Dermis blood vessel endothelial cell (primary cell): ENCODE measurements at places on chromosomes 3 and 15. TPM values are rescaled to one million over a fixed set of nuclear protein-coding genes. Genes with fewer than 3 reads are reported as not detected.

Gene HES1
- total RNA-seq, result 45.8 and 91.0 TPM in 2 replicates

Gene CX3CR1
- total RNA-seq, result not detected in 2 replicates

Gene CCR2
- not detected in 2 replicates for total RNA-seq

Gene ITGA11
- total RNA-seq, result 3.4 and 12.9 TPM in 2 replicates

Gene TNFAIP8L3
- total RNA-seq, result 49.9 and 79.0 TPM in 2 replicates

Gene SMC4
- total RNA-seq, result 46.8 and 131 TPM in 2 replicates

Gene CCDC80
- 8.5 and 24.3 TPM in 2 replicates for total RNA-seq

Gene GRK7
- total RNA-seq, result not detected in 2 replicates

Gene EFHB
- total RNA-seq, result 0.19 TPM in 1 of 2 replicates, not detected in the other

Gene DLG1
- 82.2 and 85.4 TPM in 2 replicates for total RNA-seq

Gene CCRL2
- 5.1 and 5.7 TPM in 2 replicates for total RNA-seq

Gene IL17RC
- total RNA-seq, result 20.4 and 25.4 TPM in 2 replicates

Gene APEH
- 128 and 178 TPM in 2 replicates for total RNA-seq

Gene NOP10
- total RNA-seq, result 181 and 222 TPM in 2 replicates

Gene PLS1
- 0.85 and 2.2 TPM in 2 replicates for total RNA-seq

Gene TGM5
- not detected in 2 replicates for total RNA-seq

Gene EFCC1
- 5.9 and 12.1 TPM in 2 replicates for total RNA-seq

Gene GPR156
- total RNA-seq, result 0.09 TPM in 1 of 2 replicates, not detected in the other

Gene MYZAP
- total RNA-seq, result 82.5 and 94.7 TPM in 2 replicates

Gene AGBL1
- not detected in 2 replicates for total RNA-seq

Gene SLC7A14
- under 0.01 and 0.14 TPM in 2 replicates for total RNA-seq

Gene SNTN
- not detected in 2 replicates for total RNA-seq

Gene CSPG5
- 0.51 and 0.79 TPM in 2 replicates for total RNA-seq

Gene GOLGA8T
- total RNA-seq, result 0.05 TPM in 1 of 2 replicates, not detected in the other

Gene CLDN1
- total RNA-seq, result 0.68 and 0.79 TPM in 2 replicates

Gene SERINC4
- total RNA-seq, result not detected in 2 replicates

Gene CCDC39
- total RNA-seq, result under 0.01 and 0.34 TPM in 2 replicates

Gene COPS2
- 58.0 and 102 TPM in 2 replicates for total RNA-seq

Gene LINGO1
- 0.51 TPM in 1 of 2 replicates, not detected in the other for total RNA-seq

Gene TMEM212
- not detected in 2 replicates for total RNA-seq

Gene SLC15A2
- total RNA-seq, result 0.33 and 0.34 TPM in 2 replicates

Gene PDCD7
- 18.7 and 25.0 TPM in 2 replicates for total RNA-seq

Gene PSTPIP1
- 0.23 and 0.51 TPM in 2 replicates for total RNA-seq

Gene TGM4
- 0.14 TPM in 1 of 2 replicates, not detected in the other for total RNA-seq

Gene OR5K2
- total RNA-seq, result not detected in 2 replicates

Gene FILIP1L
- total RNA-seq, result 22.0 and 42.7 TPM in 2 replicates

Gene LRRC31
- not detected in 2 replicates for total RNA-seq

Gene ROPN1
- not detected in 2 replicates for total RNA-seq

Gene TRH
- not detected in 2 replicates for total RNA-seq

Gene ARHGAP31
- 51.7 and 64.1 TPM in 2 replicates for total RNA-seq

Gene A4GNT
- not detected in 2 replicates for total RNA-seq

Gene NANOGP8
- not detected in 2 replicates for total RNA-seq

Gene CHL1
- 0.09 and 0.34 TPM in 2 replicates for total RNA-seq

Gene HMG20A
- 34.0 and 49.0 TPM in 2 replicates for total RNA-seq

Gene CMTM6
- 110 and 161 TPM in 2 replicates for total RNA-seq

Gene LHFPL4
- total RNA-seq, result not detected in 2 replicates

Gene PRR23C
- total RNA-seq, result not detected in 2 replicates

Gene XYLB
- 1.7 and 2.1 TPM in 2 replicates for total RNA-seq

Gene PLSCR4
- total RNA-seq, result 655 and 677 TPM in 2 replicates

Gene OXTR
- 4.6 and 5.3 TPM in 2 replicates for total RNA-seq

Gene DUOXA2
- total RNA-seq, result not detected in 2 replicates

Gene SPSB4
- total RNA-seq, result 0.05 TPM in 1 of 2 replicates, not detected in the other

Gene NDN
- 11.9 and 40.3 TPM in 2 replicates for total RNA-seq

Gene ALDH1A3
- 26.4 and 51.2 TPM in 2 replicates for total RNA-seq

Gene MUSTN1
- total RNA-seq, result not detected in 2 replicates

Gene IL5RA
- not detected in 2 replicates for total RNA-seq

Gene GDPGP1
- total RNA-seq, result 11.7 and 13.6 TPM in 2 replicates

Gene VGLL3
- 0.33 and 1.0 TPM in 2 replicates for total RNA-seq

Gene PRICKLE2
- 2.5 and 3.2 TPM in 2 replicates for total RNA-seq
